ENCODE measurements at places on chromosomes 1 and 21.

DNA sequence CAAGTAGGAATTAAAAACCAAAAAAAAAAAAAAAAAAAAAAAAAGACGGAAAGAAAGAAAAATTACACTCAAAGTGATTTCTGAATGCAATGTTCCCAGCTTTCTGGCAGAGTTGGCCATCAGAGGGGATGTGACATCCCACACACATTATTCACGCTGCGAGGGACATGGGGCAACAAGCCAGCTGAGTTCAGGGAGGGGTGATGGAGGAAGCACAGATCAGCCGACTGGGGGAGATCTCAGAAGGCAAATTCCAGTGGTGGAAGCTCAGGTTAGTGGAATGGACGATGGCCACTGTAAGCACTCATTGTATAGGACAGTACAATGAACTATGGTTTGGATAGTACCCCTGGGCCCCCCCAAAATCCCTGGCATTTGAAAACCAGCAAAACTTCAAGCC is 311.9 kb downstream of the PCP4 start:
- no peak for DNase-seq

DNA sequence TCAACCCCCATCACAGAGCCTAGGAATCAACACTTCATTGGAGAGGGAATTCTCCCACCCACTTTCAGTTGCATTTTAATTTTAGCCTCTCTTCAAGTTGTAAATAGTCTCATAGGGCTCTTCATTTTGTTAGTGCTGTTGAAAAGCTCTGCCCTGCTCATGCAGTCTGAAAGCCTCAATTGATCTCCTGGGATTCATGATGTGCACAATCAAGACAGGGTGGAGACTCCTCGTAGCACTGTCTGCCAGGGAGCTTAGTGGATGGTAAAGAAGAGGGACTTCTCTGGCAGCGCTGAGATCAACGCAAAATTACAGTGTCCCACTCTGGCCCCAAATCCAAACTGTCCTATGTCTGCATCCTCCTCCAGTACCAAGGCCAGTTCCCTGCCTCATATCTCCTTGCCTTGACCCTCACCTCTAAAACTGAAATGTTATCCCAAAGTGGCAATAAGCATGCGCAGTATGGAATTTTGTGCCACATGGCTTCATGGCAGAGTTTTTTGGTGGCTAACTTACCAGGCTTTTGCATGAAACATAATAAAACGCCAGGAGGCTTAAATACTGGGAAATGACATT is 282.2 kb downstream of the CACNA1E start:
- DNase-seq, result no peak

- no peak for DNase-seq
Observed at GRCh38 chr1:227733751-227734545, 1.2 kb downstream of the JMJD4 start.

- DNase-seq, result no peak
Observed at GRCh38 chr21:41769521-41769920, 2.7 kb upstream of the RIPK4 start.

DNA sequence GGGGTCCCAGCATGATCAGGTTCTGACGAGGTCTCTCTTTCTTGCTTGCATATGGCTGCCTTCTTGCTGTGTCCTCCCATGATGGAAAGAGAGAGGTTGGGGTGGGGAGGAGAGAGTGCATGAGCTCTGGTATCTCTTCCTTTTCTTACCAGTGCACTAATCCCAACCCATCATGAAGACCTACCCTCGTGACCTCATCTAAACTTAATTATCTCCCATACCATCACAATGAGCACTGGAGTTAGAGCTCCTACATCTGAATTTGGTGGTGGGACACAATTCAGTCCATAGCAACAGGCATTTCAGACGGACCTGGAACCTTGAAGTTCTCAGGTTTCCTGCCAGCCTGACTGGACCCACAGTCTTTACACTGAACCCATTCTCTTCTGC is 125.2 kb upstream of the ZNF648 start:
- no peak for DNase-seq

GRCh38 chr1:97767381-97767780 is 153.5 kb downstream of the DPYD start:
- no peak for DNase-seq

DNA sequence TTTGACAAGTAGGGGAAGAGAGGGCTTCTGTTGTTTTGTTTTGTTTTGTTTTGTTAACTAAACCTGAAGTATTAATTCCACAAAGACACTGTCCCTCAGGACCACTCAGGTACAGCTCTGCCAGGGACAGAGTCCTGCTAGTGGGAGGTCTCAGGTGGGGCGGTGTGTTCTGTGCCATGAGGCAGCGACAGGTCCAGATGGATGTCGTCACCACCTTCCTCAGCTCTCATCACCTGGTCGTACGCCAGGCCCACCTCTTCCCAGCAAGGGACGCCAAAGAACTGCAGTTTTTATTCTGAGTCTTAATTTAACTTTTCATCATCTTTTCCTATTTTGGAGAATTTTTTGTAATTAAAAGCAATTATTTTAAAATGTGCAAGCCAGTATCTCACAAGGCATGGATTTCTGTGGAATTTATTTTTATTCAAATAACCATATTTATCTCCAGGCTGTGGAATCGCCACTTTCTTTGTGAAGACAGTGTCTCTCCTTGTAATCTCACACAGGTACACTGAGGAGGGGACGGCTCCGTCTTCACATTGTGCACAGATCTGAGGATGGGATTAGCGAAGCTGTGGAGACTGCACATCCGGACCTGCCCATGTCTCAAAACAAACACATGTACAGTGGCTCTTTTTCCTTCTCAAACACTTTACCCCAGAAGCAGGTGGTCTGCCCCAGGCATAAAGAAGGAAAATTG is 62.5 kb downstream of the POFUT2 start:
- DNase-seq, result no peak

DNA sequence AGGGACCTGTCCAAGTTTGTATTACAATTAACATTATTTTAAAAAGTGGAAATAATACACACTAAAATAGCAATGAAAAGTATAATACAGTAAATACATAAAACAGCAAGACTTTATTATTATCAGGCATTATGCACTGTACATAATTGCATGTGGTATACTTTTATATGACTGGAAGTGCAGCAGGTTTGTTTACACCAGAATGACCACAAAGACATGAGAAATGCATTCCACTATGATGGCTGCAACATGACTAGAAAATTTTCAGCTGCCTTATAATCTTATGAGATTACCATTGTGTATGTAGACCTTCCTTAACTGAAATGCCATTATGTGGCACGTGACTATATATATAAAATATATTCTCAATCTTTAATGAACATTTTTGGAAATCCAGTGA is 1699.6 kb downstream of the KCNT2 start:
- no peak for DNase-seq

DNA sequence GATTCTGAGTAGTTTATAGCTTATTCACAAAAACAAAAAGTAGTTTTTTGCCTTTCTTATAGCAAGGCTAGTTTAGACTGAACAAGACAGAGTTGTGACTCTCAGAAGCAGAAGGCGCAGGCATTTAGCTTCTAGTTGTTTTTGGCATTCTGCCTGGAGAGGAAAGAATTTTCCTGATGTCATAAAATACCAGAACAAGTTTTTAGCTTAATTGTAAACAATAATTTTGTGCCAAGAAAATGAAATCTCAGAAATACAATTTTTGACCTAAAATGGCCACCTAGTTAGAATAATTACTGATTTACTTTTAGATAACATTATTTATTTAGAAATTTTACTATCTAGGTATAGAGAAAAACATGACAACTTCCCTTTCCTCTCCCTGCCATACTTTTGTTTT is 1.0 kb downstream of the DNAJB4 start:
- DNase-seq, result no peak

- DNase-seq, result no peak
Observed at GRCh38 chr21:26777166-26777565, 68.0 kb downstream of the ADAMTS1 start.

- no peak for DNase-seq
Observed at GRCh38 chr1:177289532-177289931, 118.8 kb downstream of the BRINP2 start.

- DNase-seq, result no peak
Observed at GRCh38 chr1:99347041-99347684, 82.9 kb downstream of the PLPPR4 start.

DNA sequence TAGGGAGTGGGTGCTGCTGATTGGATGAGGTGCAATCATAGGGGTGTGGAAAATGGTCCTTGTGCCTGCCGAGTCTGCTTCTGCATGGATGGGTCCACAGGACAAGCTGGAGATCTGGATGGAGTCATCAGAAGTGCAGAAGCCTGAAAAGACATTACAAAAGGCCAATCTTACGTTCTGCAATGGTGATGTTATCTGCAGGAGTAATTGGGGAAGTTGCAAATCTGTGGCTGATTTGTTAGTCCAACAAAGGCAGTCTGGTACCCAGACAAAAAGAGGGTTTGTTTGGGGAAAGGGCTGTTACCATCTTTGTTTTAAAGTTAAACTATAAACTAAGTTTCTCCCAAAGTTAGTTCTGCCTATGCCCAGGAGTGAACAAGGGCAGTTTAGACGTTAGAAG is 166.5 kb downstream of the PGBD5 start:
- DNase-seq, result no peak

- DNase-seq, result no peak
Observed at GRCh38 chr1:38546636-38547035, 312.9 kb downstream of the RRAGC start.

GRCh38 chr1:201499795-201500669 is 6.9 kb downstream of the CSRP1 start:
- no peak for DNase-seq

GRCh38 chr1:112855152-112855828 is 100.7 kb downstream of the SLC16A1 start:
- DNase-seq, result no peak

DNA sequence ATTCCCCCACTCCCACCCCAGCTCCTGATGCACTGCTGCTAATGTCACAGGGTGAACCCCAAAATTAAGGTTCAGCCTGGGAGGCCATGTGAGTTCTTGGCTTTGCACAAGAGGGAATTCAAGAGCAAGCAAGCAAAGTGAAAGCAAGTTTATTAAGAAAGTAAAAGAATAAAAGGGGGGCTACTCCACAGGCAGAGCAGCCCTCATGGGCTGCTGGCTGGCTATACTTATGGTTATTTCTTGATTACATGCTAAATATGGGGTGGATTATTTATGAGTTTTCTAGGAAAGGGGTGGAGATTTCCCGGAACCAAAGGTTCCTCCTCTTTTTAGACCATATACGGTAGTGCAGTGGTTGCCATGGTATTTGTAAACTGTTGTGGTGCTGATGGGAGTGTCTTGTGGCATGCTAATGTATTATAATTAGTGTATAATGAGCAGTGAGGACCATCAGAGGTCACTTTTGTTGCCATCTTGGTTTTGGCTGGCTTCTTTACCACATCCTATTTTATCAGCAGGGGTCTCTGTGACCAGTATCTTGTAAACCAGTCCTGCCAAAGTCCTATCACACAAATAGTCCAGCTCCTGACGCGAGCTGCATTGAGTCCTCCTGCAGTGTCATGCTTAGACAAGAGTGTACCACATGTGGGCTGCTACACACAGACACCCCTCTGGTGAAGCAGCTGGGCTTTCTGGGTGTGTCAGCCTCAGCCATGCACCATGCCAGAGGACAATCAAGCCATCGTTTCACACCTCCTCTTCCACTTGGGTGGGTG is 46.4 kb upstream of the CSF1 start:
- no peak for DNase-seq

- DNase-seq, result no peak
Observed at GRCh38 chr1:58065520-58065919, 481.0 kb downstream of the OMA1 start.

DNA sequence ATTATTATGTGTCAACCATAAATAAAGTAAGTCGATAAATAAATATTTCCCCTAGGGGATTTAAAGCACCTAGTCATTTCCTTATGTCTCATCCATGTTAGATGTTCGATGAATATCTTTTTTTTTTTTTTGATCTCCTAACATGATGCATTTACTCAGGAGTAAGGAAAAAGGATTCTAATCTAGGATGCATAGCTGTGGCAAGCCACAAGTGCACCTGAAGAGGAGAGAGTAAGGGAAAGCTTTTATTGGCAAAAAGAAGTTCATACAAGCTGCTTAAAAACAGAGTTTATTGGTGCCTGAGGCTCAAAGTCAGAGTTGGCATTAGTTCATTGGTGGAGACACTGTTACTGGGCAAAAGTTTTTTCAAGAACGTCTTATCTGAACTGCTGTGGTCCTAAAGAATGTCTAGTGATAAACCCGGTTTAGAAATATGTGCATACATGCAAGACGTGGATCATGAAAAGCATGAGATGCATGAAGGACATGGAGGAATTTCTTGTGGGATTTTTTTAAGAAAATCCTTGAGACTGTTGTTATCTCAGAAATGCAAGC is 51.7 kb downstream of the SWT1 start:
- DNase-seq, result no peak

DNA sequence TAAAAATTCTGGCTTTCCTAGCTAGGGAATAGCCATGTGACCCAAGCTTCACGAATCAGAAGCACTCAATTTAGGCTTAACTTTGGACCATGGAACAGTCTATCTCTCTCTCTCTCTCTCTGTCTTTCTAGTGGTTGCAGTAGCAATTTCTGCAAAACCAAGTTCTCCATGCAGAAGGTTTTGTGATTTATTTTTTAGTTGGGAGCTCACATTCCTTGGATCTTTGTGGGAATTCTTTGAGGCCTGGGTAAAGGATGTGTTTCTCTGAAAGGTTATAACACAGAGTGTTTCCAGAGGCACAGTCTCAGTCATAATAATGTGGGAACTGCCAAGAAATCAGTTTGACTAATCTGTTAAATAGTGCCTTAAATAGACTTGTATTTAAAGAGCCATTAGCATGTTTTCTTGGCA is 112.3 kb upstream of the COL11A1 start:
- no peak for DNase-seq

DNA sequence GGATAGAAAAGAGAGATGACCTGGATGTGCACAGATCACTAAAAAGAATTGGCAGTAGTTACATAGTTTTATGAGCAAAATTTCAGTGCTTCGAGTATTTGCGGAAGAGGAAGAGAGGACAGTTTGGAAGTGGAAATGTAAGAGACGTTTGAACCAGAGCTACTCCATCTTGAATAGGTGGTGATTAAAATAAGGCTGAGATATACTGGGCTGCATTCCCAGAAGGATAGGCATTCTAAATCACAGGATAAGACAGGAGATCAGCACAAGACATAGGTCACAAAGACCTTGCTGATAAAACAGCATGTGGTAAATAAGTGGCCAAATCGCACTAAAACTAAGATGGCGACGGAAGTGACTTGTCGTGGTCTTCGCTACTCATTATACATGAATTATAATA is 453.3 kb downstream of the COL11A1 start:
- no peak for DNase-seq

GRCh38 chr1:25067518-25068251 is 137.6 kb upstream of the RUNX3 start:
- DNase-seq, result no peak

GRCh38 chr1:118744420-118744819 is 243.7 kb downstream of the TBX15 start:
- no peak for DNase-seq

All from D721Med (cell line).